ENCODE measurements at places on chromosomes 3 and 15.

DNA sequence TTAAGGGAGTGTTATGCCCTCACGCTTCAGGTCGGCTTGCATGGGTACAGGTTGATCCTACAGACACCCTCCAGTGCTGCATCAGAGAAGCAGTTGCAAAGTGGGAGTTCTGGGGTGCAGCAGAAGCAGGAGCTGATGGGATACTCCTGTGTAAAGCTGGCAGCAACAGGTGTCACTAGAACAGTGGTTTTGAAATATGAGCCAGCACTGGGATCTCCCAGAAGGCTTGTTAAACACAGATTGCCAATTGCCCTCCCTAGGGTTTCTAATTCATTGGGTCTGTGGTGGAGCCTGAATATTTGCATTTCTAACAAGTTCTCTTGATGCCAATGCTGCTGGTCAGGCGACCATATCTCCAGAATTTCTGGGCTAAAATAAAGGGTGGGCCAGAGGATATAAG lies 350.4 kb downstream of the CLSTN2 start:
- peak; percentile 23 for DNase-seq

DNA sequence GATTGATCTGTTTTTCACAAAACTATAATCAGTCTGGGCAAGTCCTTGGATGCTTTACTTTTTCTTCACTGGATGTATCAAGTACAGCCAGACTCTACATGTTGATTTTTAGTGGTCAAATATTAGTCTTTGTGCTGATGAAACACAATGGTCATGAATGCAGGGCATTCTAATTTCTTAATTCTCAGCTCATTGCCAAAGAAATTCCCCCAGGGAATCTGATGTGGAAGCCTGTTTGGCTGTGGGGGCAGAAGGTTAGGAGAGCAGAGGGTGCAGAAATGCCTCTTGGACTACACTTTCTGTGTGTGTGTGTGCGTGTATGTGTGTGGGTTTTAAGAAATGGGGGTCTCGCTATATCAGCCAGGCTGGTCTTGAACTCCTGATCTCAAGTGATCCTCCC lies 48.7 kb upstream of the HACD2 start:
- DNase-seq = no peak

DNA sequence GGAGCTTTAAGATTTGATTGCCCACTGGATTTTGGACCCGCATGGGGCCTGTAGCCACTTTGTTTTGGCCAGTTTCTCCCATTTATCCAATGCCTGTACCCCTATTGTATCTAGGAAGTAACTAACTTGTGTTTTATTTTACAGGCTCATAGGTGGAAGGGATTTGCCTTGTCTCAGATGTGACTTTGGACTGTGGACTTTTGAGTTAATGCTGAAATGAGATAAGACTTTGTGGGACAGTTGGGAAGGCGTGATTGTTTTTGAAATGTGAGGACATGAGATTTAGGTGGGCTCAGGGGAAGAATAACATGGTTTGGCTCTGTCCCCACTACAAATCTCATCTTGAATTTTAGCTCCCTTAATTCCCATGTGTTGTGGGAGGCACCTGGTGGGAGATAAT lies 30.7 kb upstream of the NECTIN3 start:
- DNase-seq = no peak

GRCh38 chr15:41821831-41822230 lies 6.1 kb upstream of the JMJD7 start:
- DNase-seq = no peak
